GM23248 (cell line): ENCODE measurements at places on chromosomes 11 and 22.
A peak's percentile ranks its signal among the peaks of the same experiment; 100 is the strongest.

GRCh38 chr22:36328635-36329253 lies 59.0 kb downstream of the MYH9 start:
- DNase-seq, result peak; percentile 74

- DNase-seq, result peak; percentile 48
Observed at GRCh38 chr11:132779497-132779896, 752.8 kb downstream of the OPCML start.

GRCh38 chr11:27701355-27702105 lies 1.3 kb upstream of the BDNF start:
- DNase-seq, result peak; percentile 86

GRCh38 chr11:86222081-86222480 lies 22.5 kb upstream of the EED start:
- no peak for DNase-seq

GRCh38 chr11:110433393-110434333 lies 3.9 kb downstream of the FDX1 start:
- peak; percentile 56 for DNase-seq

DNA sequence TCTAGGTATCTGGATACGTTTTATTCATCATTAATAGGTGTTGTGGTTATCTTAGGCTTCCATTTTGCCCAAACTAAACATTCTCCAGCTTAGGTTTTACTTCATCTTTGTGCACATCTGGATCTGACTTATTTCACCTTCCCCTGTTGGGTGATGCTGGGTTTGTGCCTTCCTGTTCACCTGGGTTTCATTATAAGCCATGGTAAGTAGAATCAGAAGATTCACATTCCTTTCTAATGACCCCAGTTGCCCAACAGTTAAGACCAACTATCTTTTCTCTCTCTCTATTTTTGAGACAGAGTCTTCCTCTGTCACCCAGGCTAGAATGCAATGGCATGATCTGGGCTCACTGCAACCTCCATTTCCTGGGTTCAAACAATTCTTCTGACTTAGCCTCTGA lies 44.6 kb downstream of the LMO2 start:
- no peak for DNase-seq

- peak; percentile 42 for DNase-seq
Observed at GRCh38 chr11:33405834-33406602, 148.8 kb downstream of the HIPK3 start.

- DNase-seq, result peak; percentile 79
Observed at GRCh38 chr11:18243783-18244362, 4.6 kb downstream of the SAA2 start.

- no peak for DNase-seq
Observed at GRCh38 chr11:17735818-17736578, 1.4 kb downstream of the KCNC1 start.

- DNase-seq, result no peak
Observed at GRCh38 chr11:95267601-95268213, 36.7 kb upstream of the SESN3 start.

- DNase-seq, result no peak
Observed at GRCh38 chr11:68649851-68650555, 34.3 kb upstream of the GAL start.

- no peak for DNase-seq
Observed at GRCh38 chr11:23353611-23354010, 493.3 kb upstream of the CCDC179 start.

DNA sequence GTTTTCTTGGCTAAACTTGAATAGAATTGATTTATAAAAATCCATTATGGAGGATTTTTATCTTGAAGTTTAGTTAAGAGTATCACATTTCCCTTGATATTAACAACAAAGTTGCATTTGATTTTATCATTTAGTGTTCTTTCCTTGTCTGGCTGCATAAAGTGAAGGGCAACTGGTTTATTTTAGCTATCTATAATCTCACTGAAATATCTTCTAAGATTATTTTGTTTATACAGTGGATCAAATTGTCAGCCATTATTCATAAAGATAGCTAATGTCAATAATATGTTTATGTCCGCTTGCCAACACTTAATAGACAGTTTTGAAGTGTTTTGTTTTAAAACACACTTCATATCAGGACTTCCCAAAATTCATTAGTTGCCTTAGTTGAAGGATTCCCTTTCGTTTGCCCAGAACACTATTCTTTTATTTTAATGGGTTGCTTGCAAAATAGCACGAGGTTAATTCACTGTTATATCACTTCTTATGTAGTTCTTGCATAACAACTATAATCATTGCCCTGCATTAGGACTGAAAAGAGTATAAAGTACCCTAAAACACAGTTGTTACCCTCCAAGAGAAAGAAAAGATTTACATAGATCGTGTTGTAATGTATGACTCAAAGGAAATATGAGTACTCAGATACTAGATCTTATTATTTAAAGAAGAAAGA lies 73.0 kb downstream of the MSANTD4 start:
- DNase-seq, result no peak

- no peak for DNase-seq
Observed at GRCh38 chr11:134536677-134537076, 124.6 kb upstream of the B3GAT1 start.

DNA sequence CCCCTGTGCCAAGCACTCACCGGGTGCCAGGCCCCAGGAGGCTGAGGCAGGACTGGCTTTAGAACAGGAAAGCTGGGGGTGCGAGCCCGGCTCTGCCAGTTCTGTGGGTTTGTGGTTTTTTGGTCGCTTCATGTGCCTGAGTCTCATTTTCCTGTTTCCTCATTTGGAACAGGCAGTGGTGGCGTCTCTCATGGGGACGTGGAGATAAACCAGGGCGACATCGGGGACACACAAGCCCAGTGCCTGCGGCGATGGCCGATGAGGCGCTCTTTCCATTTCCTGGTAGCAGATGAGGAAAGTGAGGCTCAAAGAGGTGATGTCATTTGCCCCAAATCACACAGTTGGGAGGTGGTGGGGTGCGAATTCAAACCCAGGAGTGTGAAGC lies 20.8 kb upstream of the CHKA start:
- no peak for DNase-seq

DNA sequence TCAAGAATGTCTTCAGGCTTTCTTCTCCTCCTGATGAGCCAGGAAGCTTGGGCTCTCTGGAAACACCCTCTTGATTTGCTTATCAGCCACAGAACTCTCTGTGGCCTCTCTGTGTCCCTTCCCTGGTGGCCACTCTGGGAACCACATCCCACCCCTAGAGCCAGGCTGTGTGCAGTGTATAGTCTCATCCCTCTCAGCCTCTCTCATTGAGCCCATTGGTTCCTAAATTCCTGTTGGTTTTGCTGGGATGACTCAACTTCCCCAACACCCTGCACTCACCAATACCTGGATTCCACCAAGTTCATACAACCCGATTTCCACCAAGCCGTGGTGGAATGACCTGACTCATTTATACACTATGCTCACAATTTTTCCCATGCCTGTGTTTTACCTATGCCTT lies 5.2 kb downstream of the IRAG1 start:
- no peak for DNase-seq

GRCh38 chr11:126146454-126147192 lies 64.8 kb downstream of the RPUSD4 start:
- no peak for DNase-seq

DNA sequence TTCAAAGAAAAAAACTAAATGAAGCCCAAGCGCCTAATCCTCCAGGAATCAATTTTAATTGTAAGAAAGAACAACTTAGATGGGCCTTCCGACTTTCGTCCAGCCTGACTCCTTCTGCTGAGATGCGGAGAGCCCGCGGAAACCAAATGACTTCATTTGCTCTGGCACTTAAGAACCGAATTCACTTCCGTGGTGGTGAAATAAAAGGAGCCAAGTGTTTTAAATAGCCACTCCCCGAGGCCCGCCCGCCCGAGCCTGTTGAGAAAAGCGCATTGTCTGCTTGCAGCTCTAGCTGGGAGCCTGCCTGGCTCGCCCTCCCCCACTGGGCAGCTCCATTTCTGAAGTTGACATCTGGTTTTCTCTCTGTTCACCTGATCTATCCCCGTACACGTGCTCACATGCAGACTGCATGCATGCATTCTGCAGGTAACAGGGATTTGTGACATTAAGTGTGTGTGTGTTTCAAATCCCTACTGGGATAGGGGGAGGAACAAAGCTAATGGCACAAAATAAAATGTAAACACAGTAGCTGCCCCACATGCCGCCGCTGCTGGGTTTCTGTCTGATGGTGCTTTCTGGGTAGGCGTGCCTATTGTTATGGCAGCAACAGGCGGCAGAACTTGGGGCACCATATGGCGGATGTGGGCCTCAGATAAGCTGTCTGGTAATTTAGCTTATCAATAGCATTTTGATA lies 6.2 kb downstream of the TEAD1 start:
- DNase-seq, result peak; percentile 96

DNA sequence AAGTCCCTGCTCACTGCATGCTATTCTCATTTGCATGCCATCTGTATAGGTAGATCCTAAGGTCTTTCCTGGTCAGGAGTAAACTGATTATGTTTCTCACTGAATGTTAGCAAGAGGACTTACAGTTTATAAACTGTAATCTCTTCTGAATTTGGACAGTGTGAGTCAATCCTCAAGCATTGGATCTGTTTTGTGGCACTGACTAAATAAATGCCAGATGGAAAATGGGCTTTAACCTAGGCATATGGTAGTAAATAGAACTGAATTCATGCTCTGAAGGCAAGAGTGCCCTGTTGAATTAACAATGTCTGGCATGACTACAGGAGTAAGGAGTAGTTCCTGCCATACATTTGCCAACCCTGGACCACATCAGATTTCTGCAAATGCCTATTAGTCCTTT lies 11.4 kb downstream of the FAM181B start:
- peak; percentile 53 for DNase-seq

DNA sequence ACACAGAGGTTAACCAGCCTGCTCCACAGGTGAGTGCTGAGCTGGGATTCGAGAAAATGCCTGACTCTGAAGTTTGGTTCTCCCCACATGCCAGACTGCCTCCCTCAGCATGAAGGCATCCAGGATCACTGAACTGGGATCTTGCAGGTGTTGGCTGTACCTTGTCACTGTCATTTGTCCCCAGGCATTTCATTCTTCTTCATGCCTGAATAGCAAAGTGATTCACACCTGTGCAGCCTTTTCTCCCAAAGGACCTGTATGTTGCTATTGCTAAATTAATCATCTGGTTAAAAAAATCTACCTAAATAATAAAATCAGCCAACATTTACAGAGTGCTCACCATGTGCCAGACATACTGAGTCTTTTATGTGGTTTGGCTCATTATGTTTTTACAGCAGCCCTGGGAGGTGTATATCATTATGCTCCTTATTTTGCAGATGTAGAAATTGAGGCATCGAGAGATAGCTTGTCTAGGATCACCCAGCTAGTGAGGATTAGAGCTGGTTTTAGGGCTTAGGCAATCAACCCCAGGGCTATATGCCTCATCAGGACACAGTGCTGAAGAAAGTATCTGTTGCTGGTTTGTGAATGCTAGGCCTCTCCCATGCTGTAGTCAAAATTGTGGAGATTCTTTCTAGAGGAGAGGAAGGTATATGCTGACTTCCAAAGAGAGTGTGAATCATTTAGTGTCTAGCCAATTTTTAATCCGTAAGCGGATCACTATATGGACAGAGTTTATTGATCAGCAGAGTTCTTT lies 204.4 kb downstream of the HIPK3 start:
- peak; percentile 46 for DNase-seq

- no peak for DNase-seq
Observed at GRCh38 chr11:86335131-86335767, 33.2 kb downstream of the HIKESHI start.

DNA sequence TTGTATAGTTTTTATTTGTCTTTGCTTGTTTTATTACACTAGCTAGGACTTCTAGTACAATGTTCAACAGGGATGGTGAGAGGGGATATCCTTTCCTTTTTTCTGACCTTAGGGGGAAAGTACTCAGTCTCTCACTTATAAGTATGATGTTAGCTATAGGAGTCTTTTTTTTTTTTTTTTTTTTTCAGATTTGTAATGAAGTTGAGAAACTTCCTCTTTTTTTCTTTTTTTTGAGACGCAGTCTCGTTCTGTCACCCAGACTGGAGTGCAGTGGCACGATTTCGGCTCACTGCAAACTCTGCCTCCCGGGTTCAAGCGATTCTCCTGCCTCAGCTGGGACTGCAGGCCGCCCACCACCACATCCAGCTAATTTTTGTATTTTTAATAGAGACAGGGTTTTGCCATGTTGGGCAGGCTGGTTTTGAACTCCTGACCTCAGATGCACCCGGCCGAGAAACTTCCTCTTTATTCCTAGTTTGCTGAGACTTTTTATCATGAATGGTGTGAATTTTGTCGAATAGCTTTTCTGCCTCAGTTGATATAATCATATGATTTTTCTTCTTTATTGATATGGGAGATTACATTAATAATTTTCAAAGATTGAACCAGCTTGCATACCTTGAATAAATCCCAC lies 10.9 kb downstream of the TRIM22 start:
- no peak for DNase-seq
